ENCODE measurements at places on chromosomes 4 and X.

GRCh38 chr4:189497516-189497915, 443.2 kb upstream of the FRG1 start:
- no peak for DNase-seq

DNA sequence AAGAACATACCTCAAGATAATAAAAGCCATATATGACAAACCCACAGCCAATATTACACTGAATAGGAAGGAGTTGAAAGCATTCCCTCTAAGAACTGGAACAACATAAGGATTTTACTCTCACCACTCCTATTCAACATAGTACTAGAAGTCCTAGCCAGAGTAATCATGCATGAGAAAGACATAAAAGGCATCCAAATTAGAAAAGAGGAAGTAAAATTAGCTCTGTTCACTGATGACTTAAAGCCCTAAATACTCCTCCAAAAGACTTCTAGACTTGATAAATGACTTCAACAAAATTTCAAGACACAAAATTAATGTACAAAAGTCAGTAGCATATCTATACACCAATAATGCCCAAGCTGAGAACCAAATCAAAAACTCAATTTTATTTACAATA, 235.7 kb downstream of the NKX6-1 start:
- DNase-seq = no peak

DNA sequence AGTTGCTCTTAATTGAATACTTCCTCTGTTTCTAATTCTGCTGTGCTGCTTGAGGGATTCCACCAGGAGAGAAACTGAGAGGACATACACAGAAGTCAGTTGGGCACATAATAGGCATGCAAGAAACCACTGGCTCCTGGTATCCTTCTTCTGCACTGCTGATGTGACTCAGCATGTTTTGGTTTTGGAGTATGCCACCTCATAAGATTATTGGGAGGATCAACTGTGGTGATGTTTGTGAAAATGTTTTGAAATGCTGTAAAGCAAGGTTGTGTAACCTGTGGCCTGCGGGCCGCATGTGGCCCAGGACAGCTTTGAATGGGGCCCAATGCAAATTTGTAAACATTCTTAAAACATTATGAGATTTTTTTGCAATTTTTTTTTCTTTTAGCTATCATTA, 119.6 kb downstream of the GATB start:
- DNase-seq = peak; percentile 93

GRCh38 chrX:48852857-48853256, 17.4 kb upstream of the PCSK1N start:
- no peak for DNase-seq

- peak; percentile 80 for DNase-seq
These were observed 139.6 kb downstream of the SOWAHB start for GRCh38 chr4:76758290-76758882.

GRCh38 chrX:20739038-20739745, 472.5 kb upstream of the RPS6KA3 start:
- DNase-seq = no peak

DNA sequence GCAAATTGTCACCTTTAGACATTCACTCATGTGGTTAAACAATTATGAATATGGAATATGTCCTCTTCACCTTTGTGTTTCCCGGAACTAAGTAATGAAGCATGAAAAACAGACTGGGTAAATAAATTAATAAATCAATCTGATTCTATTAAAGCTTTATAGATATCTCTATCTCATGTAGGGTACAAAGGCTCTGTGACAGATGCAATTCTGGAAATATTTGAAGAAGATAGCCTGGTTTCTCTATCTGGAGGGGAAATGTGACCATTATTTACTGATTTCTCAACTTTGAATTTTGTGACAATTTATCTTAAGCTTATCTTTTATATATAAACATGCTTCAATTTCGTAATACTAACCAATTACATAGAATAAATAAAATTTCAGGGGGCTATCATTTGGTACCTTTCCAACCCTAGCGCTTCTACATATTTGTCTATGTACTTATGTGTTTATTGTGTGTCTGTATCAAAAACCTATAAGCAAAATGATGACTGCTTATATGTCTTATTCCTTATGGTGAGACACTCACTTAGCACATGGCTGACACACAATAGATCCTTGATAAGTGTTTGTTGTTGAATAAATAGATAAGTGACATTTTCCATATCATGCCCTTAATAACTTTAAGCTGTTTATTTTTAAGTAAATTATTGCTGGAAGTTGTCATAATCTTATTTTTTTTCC, 9.9 kb downstream of the CTSO start:
- DNase-seq = no peak

GRCh38 chr4:127237581-127237980, 395.2 kb upstream of the INTU start:
- DNase-seq = no peak

GRCh38 chr4:30094887-30095286, 625.3 kb upstream of the PCDH7 start:
- peak; percentile 51 for DNase-seq
